ENCODE measurements at places on chromosomes 7 and 10.

DNA sequence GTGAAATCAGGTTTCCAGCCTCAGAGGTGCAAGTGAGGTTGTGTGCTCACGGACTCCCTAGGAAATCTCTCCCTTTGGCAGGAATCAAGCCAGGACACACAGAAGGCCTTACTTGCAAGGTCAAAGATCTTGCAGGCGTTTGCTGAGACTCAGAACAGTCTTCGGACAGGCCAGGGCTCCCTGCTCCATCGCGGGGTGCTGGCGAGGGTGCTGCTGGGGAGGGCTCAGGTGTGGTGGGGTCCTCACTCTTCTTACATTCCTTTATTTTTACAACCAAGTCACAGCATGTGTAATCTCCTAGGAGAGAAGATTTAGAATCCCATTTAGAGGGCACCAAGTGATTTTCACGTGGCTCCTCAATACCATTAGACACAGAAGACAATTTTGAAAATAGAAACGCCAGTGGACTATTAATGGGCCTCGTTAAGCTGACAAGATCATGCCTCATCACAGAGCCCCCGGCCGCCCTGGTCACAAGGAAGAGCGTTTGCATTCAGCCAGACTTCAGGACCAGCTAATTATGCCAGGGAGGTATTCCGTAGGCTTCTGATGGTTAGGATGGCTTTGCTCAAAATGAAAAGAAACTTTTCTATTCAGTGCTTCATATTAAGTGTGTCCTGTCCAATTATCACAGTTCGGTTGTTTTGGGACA, 73.1 kb upstream of the ADAM12 start:
- DNase-seq: no peak

DNA sequence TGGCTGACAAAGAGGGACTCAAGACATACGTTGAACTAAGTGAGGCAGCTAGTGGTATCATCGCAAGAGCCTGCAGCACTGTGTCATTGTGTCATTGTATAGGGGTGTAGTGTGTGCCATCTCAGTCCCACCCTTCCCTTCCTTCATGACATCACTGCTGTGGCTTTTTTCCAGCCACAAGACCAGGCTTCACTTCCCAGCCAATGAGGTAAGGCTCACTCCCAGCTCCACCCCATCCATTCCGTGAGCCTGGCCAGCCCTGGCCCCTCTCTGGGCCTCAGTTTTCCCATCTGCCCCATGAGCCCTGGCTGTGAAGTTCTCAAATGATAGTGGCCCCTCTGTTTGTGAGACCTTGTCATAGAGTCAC, 134.3 kb upstream of the ZMIZ1 start:
- DNase-seq: no peak

GRCh38 chr10:85623342-85623741, 743.3 kb downstream of the GRID1 start:
- DNase-seq: no peak

- no peak for DNase-seq
These were observed 16.5 kb downstream of the GRID1 start for GRCh38 chr10:86349940-86350630.

- DNase-seq: no peak
These were observed 573.7 kb downstream of the PARD3 start for GRCh38 chr10:34241226-34242000.

DNA sequence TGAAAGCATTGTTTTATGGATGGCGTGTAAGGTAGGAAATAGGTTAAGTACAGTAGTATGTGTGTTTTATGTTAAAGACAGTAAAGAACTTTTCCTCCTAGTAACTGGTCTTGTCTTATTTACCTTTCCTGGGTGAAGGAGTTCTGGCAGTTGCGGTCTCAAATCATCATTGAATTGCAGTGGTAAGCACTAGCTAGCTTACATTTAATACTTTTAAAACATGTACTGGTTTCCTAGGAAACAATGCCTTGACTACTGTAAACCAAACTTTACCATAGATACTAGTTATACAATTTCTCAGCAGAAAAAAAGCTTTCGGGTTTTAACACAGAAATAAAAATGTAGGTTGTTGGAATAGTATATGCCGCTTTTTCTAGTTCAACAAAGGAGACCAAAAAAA, 37.7 kb downstream of the PRKG1 start:
- DNase-seq: no peak

GRCh38 chr10:25890995-25891394, 43.0 kb upstream of the MYO3A start:
- no peak for DNase-seq

DNA sequence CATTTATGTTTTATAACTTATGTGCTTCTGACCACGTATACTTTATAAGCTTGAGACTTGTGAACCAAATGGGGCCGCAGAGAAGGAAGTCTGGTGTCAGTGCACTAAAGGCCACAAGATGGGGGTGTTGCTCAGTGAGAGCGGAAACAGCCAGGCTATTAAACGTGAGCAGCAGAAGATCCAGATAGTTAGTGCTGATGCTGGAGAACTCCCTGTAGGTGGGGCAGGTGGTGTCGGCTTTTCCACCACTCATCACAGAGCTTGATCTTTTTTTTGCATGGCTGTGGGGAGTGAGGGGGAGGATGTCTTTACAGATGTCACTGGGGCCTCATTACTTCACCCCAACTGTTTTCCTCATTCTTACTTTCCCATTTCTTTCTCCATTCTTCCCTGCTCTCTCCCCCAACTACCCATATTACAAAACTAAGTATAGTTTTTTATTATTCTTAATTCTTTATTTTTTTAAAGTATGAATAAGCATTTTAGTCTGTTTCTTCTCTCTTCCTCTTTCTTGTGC, 34.7 kb downstream of the ACADSB start:
- peak; percentile 63 for DNase-seq

DNA sequence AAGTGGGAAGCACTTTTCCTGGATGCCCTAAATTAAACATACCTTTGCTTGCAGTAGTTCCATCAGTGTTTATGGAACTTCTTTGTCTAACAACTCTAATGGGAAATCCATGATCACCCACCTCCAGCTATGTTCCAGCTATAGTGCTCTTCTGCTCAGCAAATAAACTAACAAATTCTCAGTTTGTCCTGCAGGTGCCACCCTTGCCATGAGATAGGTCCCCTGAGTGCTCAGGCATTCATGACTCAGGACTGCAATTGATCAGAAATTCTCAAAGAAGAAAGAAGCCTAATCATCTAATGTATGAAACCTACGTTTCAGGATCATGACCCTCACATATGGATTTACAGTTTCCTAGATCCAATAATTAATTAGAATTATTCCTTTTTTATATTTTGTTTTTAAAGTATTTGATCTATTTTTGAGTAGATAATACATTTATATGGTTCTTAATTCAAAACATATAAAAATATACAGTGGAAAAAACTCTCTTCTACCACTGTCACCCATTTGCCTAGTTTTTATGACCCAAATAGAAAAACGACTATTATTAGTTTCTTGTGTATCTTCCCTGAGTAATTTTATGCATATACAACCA, 48.7 kb upstream of the DYNC1I1 start:
- no peak for DNase-seq

GRCh38 chr10:123552760-123553554, 113.2 kb upstream of the GPR26 start:
- DNase-seq: no peak

DNA sequence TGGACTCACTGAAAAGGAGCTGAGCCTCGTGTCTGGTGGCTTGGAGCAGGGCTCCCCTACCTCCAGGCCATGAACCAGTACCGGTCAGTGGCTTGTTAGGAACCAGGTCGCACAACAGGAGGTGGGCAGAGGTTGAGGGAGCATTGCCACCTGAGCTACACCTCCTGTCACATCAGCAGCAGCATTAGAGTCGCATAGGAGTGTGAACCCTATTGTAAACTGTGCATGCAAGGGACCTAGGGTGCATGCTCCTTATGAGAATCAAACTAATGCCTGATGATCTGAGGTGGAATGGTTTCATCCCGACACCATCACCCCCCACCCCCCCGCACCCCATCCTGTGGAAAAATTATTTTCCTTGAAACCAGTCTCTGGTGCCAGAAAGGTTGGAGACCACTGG, 50.4 kb downstream of the TSPAN15 start:
- DNase-seq: no peak

DNA sequence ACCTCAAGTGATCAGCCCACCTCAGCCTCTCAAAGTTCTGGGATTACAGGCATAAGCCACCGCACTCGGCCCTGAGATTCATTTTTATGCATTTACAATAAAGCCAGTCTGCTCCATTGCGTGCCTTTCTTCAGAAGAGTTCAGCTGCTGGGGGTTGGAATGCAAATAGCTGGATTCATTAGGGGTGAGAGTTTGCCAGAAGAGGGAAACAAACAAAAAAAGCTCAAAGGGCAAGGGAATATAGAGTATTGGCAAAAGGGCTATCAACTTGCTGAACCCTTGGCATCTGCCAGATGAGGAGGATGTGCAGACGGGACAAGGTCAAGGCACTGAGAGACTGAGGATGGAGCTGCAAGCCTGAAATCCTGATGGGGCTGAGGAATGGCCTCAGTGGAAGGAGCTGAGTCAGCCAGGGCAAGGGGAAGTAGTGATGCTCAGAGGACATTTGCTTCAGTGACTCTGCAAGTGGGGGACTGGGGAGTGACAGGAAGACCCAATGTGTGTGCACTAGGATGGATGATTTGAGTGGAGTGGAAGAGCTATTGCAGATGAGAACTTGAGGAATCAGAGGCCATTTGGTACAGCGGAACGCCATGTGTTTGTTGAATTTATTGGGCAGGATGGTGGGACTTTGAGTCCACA, 75.0 kb upstream of the ARMC3 start:
- no peak for DNase-seq

DNA sequence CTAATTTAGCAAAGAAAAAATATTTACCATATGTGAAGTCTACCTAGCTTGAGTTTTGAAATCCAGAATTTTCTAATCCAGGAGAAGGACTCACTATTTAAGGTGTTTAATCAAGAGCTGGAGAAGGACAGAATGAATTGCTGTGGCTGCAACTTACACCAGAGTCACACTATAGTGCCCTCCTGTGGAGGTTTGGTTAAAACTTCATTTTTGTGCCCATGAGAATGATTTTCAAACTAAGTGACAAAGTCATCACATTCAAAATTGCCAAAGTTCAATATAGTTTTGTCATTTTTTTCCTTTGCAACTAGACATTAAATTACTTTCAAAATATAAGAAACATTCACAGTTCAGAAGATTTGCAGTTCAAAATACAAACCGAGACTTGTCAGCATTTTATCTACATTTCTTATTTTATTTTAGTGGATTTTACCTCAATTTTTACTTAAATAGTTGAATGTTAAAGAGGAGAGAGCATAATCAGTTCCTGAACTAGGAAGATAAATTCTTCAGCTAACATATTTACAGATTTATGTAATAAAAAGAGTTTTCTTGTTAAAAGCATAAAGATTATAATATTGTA, 70.7 kb downstream of the CABCOCO1 start:
- DNase-seq: peak; percentile 41

GRCh38 chr7:12584930-12585329, 14.4 kb downstream of the SCIN start:
- peak; percentile 10 for DNase-seq

DNA sequence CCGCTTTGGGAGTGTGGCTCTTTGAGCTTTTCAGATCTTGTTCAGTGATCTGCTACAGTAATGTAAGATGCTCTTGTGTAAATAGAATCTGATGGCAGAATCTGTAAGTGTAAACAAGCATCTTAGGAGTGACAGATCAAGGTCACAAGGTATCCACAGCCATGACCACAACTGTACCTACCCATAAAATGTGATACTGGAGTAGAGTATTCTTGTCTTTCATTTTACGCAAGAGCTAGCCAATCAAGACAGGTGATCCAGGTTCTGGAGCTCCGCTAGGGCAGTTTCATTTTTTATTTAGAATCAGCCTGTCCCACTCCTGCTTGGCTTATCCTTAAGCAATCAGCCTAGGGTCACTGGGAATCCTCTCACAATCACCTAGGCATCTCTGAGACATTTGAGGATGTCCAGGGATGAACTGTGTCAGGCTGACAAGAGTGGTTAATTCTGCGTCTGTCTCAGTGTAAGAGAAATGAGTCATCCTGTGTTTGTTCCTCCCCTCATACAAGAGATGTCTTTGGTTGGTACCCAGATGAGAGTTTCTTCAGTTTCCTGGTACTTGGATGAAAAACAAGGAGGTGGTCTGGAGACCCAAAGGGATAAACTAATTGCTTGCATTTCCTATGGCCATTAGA, 13.6 kb downstream of the ZNF138 start:
- no peak for DNase-seq

GRCh38 chr7:22566592-22566991, 66.6 kb upstream of the STEAP1B start:
- DNase-seq: no peak

GRCh38 chr10:132271458-132272230, 36.1 kb downstream of the STK32C start:
- no peak for DNase-seq

DNA sequence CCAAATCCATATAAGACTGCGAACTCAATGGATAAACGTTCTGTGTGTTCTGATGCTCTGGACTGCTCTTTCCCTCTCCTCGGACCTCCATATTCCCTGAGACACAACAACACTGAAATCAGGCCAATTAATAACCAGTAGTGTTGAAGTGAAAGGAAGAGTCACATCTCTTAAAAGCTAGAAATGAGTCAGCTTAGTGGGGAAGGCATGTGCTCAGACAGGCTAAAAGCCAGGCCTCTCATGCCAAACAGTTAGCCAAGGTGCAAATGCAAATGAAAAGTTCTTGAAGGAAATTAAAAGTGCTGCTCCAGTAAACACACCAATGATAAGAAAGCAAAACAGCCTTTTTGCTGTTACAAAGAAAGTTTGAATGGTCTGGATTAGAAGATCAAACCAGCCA, 29.3 kb downstream of the TNS3 start:
- no peak for DNase-seq

GRCh38 chr10:90914992-90915765, 5.7 kb downstream of the ANKRD1 start:
- no peak for DNase-seq

- peak; percentile 82 for DNase-seq
These were observed 105.9 kb upstream of the ANLN start for GRCh38 chr7:36283711-36284130.

DNA sequence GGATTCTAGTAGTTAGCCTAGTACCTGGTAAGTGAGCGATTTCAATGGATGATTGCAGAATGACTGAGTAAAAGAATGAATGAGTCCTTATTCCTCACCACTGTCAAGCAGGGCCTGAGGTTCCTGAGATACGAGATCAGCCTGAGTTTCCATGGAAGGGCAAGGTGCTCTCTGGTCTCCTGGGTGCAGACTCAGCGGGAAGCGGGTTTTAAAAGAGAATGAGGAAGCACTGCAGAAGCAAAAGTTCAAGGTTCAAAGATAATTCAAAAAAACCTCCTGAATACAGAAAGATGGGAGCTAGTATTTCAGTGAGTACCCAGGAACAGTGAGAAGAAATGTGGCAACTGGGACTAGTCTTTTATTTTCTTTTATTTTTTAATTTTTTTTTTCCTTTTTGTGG, 4.3 kb downstream of the ZNF3 start:
- no peak for DNase-seq

Data from B cell (primary cell).